Right atrium auricular region (tissue), 2 donors: ENCODE measurements at places on chromosomes 5 and 9. TPM values are rescaled to one million over a fixed set of nuclear protein-coding genes. Genes with fewer than 3 reads are reported as not detected.

C9orf50 gene
- not detected for total RNA-seq

HRCT1 gene
- 12.5 TPM for total RNA-seq

SKIC3 gene
- 39.3 TPM for total RNA-seq

NREP gene
- 22.9 TPM for total RNA-seq

ANKS6 gene
- 8.7 TPM for total RNA-seq

CCIN gene
- total RNA-seq: not detected

SEMA5A gene
- 14.1 TPM for total RNA-seq

DNA sequence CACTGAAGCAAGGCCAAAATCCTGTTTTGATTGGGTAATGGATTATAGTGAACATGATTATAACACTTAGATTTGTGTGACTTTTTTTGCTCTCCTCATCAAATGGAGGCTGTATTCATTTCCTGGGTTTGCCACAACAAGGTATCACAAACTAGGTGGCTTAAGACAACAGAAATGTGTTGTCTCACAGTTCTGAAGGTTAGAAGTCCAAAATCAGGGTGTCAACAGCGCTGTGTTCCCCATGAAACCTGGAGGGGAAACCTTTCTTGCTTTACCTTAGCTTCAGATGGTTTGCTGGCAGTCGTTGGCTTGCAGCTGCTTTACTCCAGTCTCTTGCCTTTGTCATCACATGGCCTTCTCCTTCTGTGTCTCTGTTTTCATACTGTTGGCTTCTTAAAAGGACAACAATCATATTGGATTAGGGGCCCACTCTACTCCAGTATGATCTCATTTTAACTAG is 32.4 kb downstream of the CDC42SE2 start:
- no peaks in the 10 kb centered on the region for H3K4me1 ChIP-seq
- no peaks in the 10 kb centered on the region for H3K27me3 ChIP-seq
- DNase-seq: no peak
- H3K27ac ChIP-seq: no peak overlapping the region

GRCh38 chr9:69120380-69121154 is 53.5 kb upstream of the TJP2 start:
- peak overlapping the region; percentile 76 for H3K4me3 ChIP-seq
- no peaks in the 10 kb centered on the region for H3K4me1 ChIP-seq
- no peaks in the 10 kb centered on the region for H3K36me3 ChIP-seq
- DNase-seq: no peak
- H3K27ac ChIP-seq: peak overlapping the region; percentile 76

DNA sequence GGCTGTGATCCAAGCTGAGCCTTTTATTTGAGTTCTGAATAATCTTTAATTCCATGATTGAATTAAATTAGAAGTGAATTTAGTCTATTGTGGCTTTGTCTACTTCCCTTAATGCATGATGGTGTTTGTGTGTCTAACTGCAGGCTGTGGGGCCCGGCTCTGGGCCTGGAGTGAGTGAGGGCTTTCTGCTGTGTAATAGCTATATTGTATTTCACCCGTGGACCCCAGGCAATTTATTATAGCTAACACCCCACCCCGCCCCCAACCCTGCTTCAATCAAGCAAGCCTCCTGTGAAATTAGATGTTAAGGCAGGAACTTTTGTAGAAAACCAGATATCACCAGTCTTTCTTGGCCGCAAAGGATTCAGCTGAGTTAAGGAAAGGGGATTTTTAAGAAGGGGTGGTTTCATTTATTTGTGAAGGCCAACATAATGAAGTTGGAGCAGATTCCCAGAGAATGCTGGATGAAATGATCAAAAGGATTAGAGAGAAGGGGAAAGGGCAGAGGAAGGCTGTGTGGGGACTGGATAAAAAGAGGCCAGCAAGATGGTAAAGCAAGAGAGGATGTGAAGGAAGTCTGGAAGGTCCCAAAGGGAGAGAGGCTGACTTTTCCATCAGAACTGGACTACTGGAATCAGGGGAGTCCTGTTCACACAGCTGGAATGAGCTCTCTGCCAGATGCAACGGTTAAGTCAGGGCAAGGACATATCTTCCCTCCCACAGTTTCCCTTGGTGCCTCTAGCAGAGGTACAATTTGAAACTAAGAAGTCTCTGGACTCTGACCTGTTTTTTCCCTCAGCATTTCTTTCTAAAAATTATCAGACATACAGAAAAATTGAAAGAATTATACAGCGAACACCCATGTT is 125.3 kb upstream of the SAP30L start:
- no peak overlapping the region for H3K4me3 ChIP-seq
- H3K27ac ChIP-seq: no peak overlapping the region
- DNase-seq: no peak

GRCh38 chr9:38176251-38176650 is 107.2 kb upstream of the SHB start:
- H3K27me3 ChIP-seq: no peaks in the 10 kb centered on the region
- H3K27ac ChIP-seq: no peak overlapping the region
- H3K36me3 ChIP-seq: no peaks in the 10 kb centered on the region

DNA sequence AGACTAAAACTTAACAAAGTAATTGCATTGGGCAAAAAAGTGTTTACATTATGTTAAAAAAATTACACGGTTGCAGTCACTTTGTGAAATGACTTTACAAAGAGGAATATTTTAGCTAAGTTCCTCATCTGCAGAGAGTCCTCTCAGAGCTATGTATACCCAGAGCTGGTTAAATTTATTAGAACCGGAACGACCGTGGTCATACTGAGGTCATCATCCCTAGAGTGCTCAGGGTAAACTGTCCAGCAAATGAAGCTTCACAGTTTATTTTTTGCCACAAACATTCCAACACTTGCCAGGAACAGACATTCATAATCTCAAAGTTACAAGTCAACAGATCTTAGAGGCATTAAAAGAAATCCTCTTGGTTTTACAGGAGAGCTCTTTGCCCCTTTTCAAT is 897 bp downstream of the ROPN1L start:
- no peaks in the 10 kb centered on the region for H3K27me3 ChIP-seq
- H3K4me3 ChIP-seq: peak overlapping the region; percentile 50
- peaks cover 18% of the 10 kb centered on the region for H3K4me1 ChIP-seq
- H3K36me3 ChIP-seq: no peaks in the 10 kb centered on the region
- no peak overlapping the region for H3K27ac ChIP-seq

GRCh38 chr5:37251665-37252064 is 2.5 kb upstream of the CPLANE1 start:
- H3K36me3 ChIP-seq: peaks cover 3% of the 10 kb centered on the region
- no peak overlapping the region for H3K27ac ChIP-seq
- no peaks in the 10 kb centered on the region for H3K27me3 ChIP-seq

DNA sequence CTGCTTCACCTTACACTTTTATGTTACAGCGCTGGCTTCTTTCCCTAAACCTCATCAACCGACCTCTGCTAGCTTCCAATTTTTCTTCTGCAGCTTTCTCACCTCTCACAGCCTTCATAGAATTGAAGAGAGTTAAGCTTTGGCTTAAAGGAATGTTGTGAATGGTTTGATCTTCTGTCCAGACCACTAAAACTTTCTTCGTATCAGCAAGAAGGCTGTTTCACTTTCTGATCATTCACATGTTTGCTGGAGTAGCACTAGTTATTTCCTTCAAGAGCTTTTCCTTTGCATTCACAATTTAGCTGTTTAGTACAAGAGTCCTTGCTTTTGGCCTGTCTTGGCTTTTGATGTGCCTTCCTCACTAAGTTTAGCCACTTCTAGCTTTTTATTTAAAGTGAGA is 49.5 kb downstream of the NR3C1 start:
- no peak overlapping the region for H3K27ac ChIP-seq
- peaks cover 64% of the 10 kb centered on the region for H3K4me1 ChIP-seq
- no peak overlapping the region for H3K4me3 ChIP-seq
- DNase-seq: no peak
- H3K36me3 ChIP-seq: no peaks in the 10 kb centered on the region

GRCh38 chr9:136103651-136104487 is 8.8 kb upstream of the NACC2 start:
- H3K27me3 ChIP-seq: no peaks in the 10 kb centered on the region
- H3K4me1 ChIP-seq: peaks cover 58% of the 10 kb centered on the region
- no peak overlapping the region for H3K27ac ChIP-seq
- no peak overlapping the region for H3K4me3 ChIP-seq

DNA sequence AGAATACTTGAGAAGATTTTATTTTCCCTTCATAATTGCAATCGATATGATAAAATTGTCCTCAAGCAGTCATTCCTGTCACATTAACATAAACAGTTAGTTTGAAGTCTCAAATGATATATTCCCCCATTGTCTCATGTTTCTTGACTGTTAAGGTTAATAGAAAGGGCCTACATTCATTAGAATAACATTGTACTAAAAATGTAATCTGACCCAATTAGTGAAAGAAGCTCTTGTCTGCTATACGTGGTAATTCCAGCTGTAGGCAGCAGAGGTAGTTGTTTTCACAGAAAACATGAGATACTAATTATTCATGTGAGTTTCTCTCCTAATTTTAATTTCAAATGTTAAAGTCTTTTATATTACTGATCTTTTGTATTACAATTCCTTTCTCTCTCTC is 25.9 kb upstream of the AP3B1 start:
- H3K4me1 ChIP-seq: no peaks in the 10 kb centered on the region
- no peak overlapping the region for H3K4me3 ChIP-seq
- no peak for DNase-seq
- no peak overlapping the region for H3K27ac ChIP-seq
- no peaks in the 10 kb centered on the region for H3K27me3 ChIP-seq
- H3K36me3 ChIP-seq: no peaks in the 10 kb centered on the region

DNA sequence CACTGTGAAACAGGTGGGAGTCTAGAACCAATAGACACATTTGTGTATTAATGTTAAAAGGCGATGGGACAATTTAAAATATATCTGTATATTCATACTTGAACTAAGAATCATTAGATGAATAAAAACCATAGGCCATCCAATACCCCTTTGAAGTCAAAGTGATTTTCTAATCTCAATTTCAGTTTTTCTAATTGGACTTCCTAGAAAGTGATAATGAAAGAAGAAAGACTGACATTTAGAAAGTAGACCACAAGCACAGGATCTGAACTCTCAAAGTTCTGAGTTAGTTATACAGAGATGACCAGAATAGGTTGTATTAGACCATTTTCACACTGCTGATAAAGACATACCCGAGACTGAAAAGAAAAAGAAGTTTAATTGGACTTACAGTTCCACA is 412.8 kb upstream of the PIK3R1 start:
- peaks cover 38% of the 10 kb centered on the region for H3K4me1 ChIP-seq
- no peak overlapping the region for H3K4me3 ChIP-seq
- no peaks in the 10 kb centered on the region for H3K27me3 ChIP-seq
- H3K27ac ChIP-seq: no peak overlapping the region
- no peak for DNase-seq

GRCh38 chr5:138622051-138622450 is 46.9 kb upstream of the HSPA9 start:
- DNase-seq: no peak
- no peak overlapping the region for H3K27ac ChIP-seq
- no peaks in the 10 kb centered on the region for H3K27me3 ChIP-seq
- no peaks in the 10 kb centered on the region for H3K4me1 ChIP-seq
- H3K4me3 ChIP-seq: no peak overlapping the region

DNA sequence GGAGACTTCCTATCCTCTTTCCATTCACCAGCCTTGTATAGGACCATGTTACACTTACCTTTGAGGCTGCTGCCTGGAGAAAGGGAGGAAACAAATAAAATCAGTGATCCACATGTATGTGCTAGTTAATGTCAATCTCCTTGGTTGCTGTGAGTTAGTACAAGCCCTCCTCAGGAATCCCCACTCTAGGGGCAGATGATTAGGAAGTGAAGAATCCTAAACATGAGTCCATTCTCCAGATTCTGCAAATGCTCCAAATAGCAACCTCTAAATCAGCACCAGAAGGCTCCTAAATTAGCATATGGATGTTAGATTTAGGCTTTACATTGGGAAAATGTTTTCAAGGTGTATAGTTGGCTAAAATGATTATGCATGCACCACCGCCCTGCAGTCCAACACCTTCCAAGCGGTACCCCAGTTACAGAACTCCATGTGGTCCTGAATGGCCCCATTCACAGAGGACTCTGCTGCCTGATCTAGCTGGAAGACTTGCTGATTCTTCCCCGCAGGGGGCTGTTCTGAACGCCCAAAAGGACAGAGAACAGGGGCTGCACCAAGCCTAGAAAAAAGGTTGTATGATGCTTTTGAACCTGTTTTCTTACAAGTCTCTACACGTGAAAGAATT is 123.2 kb downstream of the TLE1 start:
- no peak for DNase-seq
- no peak overlapping the region for H3K4me3 ChIP-seq
- H3K36me3 ChIP-seq: no peaks in the 10 kb centered on the region
- H3K27ac ChIP-seq: no peak overlapping the region
- H3K27me3 ChIP-seq: no peaks in the 10 kb centered on the region
- H3K4me1 ChIP-seq: no peaks in the 10 kb centered on the region

- no peaks in the 10 kb centered on the region for H3K27me3 ChIP-seq
- H3K4me3 ChIP-seq: no peak overlapping the region
- no peak for DNase-seq
Measured at GRCh38 chr9:81755721-81756120, 66.4 kb upstream of the TLE1 start.

- H3K27me3 ChIP-seq: no peaks in the 10 kb centered on the region
- H3K36me3 ChIP-seq: no peaks in the 10 kb centered on the region
- H3K4me1 ChIP-seq: peaks cover 94% of the 10 kb centered on the region
- no peak overlapping the region for H3K4me3 ChIP-seq
- DNase-seq: no peak
Measured at GRCh38 chr9:121736934-121737462, 85.6 kb downstream of the DAB2IP start.
